Activated CD4-positive, alpha-beta T cell treated with anti-CD3 and anti-CD28 coated beads, Interleukin-2, amount 10 ng/mL, durations not matched to agents 24 days and 14 days (primary cell): ENCODE measurements at places on chromosomes 3 and 15. TPM values are rescaled to one million over a fixed set of nuclear protein-coding genes. Genes with fewer than 3 reads are reported as not detected.

Gene NR1I2
- total RNA-seq = 0.16 and 0.17 TPM in 2 replicates

Gene CLPX
- 62.8 and 63.5 TPM in 2 replicates for total RNA-seq

Gene CEP19
- total RNA-seq = 3.9 and 4.0 TPM in 2 replicates

Gene ASB14
- not detected in 2 replicates for total RNA-seq

Gene ECE2
- total RNA-seq = not detected in 2 replicates

Gene IREB2
- 89.1 and 89.4 TPM in 2 replicates for total RNA-seq

Gene CHRFAM7A
- not detected in 2 replicates for total RNA-seq

Gene ZNF502
- 0.47 and 0.82 TPM in 2 replicates for total RNA-seq

Gene FBN1
- total RNA-seq = 0.64 and 1.0 TPM in 2 replicates

Gene DNAJC13
- total RNA-seq = 33.6 and 34.0 TPM in 2 replicates

Gene CFAP44
- total RNA-seq = 2.5 and 2.7 TPM in 2 replicates

Gene CP
- not detected in 2 replicates for total RNA-seq

Gene FETUB
- total RNA-seq = not detected in 2 replicates

Gene LMAN1L
- total RNA-seq = 0.33 and 0.36 TPM in 2 replicates

Gene UROC1
- not detected in 2 replicates for total RNA-seq

Gene CHRD
- 0.07 TPM in 1 of 2 replicates, not detected in the other for total RNA-seq

Gene GOLGA8J
- not detected in 2 replicates for total RNA-seq

Gene ERICH6
- not detected in 2 replicates for total RNA-seq

Gene SAMD7
- total RNA-seq = not detected in 2 replicates

Gene MYZAP
- not detected in 2 replicates for total RNA-seq

Gene EFHB
- total RNA-seq = 0.44 and 0.85 TPM in 2 replicates

Gene MED12L
- 2.5 and 4.9 TPM in 2 replicates for total RNA-seq

Gene SLC51B
- not detected in 2 replicates for total RNA-seq

Gene TTLL13
- total RNA-seq = 0.44 and 1.4 TPM in 2 replicates

Gene TCF12
- 78.6 and 89.1 TPM in 2 replicates for total RNA-seq

Gene THBS1
- 1.9 and 2.8 TPM in 2 replicates for total RNA-seq

Gene HTR3E
- total RNA-seq = not detected in 2 replicates

Gene POPDC2
- 0.63 and 0.66 TPM in 2 replicates for total RNA-seq

Gene LDHAL6B
- total RNA-seq = not detected in 2 replicates

Gene TGM4
- total RNA-seq = not detected in 2 replicates

Gene GOLGA8S
- 0.07 TPM in 2 replicates for total RNA-seq

Gene MINAR1
- 0.64 and 0.65 TPM in 2 replicates for total RNA-seq

Gene ZPLD1
- not detected in 2 replicates for total RNA-seq
